Gastroesophageal sphincter (tissue), 4 donors: ENCODE measurements at places on chromosomes 6 and 20.

- no peak for ATAC-seq
Measured at GRCh38 chr6:39441986-39442385, 119.5 kb upstream of the KCNK16 start.

DNA sequence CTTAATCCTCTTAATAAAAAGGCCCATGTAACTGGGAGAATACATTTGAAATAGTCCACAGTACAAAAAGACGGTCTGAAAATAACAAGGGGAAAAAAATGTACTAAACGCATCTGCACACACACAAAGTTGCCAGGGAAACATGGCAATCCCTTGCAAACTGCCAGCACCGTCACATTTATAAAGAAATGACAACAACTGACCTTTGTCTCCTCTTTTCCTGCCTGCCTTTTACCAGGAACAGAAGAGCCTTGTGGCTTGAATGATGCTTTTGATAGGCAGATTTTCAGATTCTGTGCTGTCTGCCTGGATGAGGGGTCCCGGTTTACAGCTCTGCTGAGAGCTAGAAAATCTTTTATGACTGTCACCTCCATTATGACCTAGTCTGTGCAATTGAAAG, 308.6 kb upstream of the ZFP64 start:
- ATAC-seq: no peak

GRCh38 chr20:16260911-16261310, 312.3 kb downstream of the KIF16B start:
- no peak for ATAC-seq

DNA sequence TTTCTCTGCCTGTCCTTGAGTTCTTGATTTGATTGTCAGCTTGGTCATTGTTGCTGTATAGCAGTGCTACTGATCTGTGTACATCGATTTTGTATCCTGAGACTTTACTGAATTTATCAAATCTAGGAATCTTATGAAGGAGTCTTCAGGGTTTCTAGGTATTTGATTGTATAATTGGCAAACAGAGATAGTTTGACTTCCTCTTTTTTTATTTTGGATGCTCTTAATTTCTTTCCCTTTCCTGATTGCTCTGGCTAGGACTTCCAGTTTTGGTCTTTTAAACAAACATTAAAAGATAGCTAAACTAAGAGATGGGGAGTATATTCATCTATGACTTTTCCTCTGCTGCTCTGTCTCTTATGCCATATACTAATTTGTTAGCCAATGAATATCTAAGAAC, 62.4 kb downstream of the NCOA7 start:
- ATAC-seq: no peak

- peak; percentile 50 for ATAC-seq
Measured at GRCh38 chr6:144248476-144249301, 36.4 kb upstream of the UTRN start.

GRCh38 chr6:112851146-112851545, 504.0 kb downstream of the RFPL4B start:
- no peak for ATAC-seq

DNA sequence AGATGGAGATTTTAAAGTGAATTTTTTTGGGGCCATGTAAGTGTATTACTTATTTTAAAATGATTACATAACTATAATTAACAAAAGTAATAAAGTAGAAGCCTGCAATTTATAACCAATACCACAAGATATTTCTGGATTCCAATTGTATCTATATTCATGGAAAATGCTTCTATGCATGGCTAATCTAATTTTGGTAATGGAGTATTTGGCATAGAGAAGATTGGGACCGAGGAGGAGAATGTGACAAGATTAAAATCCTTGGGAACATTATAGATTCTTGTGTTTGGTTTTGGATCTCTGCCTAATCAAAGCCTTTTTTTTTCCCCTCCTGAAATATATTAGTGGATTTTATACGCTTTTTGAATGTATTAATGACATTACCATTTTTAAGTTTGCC, 12.9 kb upstream of the TMX4 start:
- ATAC-seq: no peak

DNA sequence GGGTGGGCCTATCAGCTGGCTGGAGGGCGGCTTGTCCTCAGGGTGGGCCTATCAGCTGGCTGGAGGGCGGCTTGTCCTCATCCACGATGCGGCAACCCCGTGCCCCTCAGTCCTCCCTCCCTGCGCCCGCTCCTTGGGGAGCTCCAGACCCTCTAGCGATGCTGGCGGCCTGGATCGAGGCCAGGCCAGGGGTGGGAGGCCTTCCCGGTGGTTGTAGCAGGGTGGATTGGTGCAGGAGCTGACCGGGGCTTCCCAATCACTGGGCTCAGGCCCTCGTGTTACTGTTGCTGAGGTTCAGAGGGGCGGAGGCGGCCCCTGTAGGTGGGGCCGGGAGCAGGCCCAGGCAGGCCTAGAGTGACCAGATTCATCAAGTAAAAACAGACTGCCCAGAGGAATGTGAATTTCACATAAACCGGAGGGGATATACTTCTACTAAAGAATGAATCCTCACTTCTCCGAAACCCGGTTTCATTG, 8.8 kb downstream of the SLC17A9 start:
- ATAC-seq: no peak

GRCh38 chr6:80548532-80548931, 442.1 kb downstream of the BCKDHB start:
- no peak for ATAC-seq

DNA sequence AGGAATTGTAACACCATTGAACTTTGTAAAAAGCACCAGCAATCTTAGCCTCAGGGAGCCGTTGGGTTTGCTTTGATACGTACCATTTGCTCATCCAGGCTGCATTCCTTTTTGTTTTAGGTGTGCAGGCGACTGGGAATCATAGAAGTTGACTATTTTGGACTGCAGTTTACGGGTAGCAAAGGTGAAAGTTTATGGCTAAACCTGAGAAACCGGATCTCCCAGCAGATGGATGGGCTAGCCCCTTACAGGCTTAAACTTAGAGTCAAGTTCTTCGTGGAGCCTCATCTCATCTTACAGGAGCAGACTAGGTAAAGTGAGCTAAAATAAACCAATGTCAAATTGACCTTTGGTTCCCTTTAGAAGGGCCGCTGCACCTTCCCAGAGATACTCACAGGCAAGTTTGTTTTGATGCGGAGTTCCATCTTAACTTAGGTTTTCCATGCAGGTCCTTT, 1.6 kb downstream of the MYLIP start:
- ATAC-seq: no peak

DNA sequence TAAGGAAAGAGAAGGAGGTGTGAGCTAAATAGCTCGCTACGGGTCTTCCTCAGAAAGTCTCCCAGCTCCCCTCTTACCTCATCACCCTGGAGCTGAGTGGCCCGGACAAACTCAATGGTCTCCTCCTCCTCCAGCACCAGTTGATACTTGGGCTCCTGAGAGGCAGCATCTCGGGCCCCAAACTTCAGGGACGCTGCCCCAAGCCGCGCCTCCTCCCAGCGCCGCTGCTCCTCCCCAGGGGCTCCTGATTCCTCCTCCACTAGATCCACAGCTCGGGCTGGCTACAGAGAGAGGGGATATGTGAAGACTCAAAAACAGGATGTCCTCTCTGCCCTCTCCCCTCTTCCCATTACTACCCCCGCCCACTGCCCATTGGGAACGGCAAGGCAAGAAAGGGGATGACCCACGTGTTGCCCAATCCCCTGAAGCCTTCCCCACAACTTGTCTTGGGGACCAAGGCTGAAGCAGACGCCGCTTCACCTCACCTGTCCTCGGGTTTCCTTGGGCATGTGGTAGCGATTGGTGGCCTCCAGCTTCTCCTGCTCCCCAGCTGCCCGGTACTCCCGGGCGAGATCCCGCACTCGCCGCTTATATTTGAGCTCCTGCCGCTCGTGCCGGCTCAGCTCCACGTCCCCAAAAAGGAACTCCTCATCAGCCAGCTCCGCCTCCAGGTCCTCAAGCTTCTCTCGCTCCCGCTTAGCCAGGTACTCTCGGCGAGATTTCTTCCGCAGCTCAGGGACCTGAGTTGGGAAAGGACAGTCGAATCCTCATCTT, 7.6 kb downstream of the DHX16 start:
- no peak for ATAC-seq

GRCh38 chr6:55756531-55757031, 118.8 kb downstream of the BMP5 start:
- ATAC-seq: peak; percentile 39

DNA sequence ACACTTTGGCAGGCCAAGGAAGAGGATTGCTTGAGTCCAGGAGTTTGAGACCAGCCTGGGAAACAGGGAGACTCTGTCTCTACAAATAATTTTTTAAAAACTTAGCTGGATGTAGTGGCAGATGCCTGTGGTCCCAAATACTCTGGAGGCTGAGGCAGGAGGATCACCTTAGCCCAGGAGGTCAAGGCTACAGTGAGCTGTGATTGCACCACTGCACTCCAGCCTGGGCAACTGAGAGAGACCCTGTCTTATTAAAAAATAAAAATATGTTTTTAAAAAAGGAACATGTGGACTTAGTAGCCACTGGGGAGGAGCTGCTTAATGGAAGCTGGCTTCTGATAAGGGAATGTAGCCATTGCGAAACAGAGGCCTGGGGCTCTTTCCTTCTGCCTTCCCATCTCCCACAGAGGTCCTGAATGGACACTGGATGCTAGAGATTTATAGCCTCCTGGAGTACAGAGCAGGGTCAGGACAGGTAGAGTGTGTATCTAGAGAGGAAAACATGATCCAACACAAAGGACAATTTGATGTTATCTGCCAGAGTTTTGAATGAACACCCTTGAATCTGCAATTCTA, 21.7 kb upstream of the GMNN start:
- no peak for ATAC-seq

GRCh38 chr6:134537146-134537555, 219.2 kb upstream of the SGK1 start:
- no peak for ATAC-seq

- ATAC-seq: no peak
Measured at GRCh38 chr6:44739181-44739580, 351.7 kb downstream of the CDC5L start.

DNA sequence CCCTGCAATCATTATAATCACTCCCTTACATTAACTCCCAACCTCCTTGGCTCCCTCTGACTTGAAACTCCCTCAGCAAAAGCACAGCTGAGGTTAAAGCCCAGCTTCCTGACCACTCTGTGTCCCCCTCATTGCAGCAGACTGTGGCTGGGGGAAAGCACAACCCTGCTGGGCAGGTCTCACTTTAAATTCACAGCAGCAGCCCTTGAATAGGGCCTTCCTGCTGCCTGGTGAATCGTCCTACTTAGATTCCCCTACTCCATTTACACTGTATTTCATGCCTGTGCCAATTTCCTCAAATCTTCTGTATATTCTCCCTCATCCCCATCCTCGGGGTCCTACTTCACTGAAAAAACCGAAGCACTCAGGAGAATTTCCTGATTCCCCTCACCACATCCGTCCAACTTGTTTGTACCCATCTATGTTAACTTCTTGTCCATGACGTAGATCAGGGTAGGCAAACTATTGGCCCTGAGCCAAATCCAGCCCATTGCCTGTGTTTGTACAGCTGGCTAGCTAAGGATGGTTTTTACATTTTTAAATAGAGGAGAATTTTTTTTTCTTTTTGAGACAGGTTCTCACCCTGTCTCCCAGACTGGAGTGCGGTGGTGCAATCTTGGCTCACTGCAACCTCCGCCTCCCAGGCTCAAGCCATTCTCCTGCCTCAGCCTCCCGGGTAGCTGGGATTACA, 31.5 kb upstream of the GCM1 start:
- ATAC-seq: no peak

GRCh38 chr6:119259027-119259426, 90.5 kb downstream of the MAN1A1 start:
- ATAC-seq: no peak

- ATAC-seq: peak; percentile 90
Measured at GRCh38 chr6:125835221-125835744, 44.5 kb downstream of the NCOA7 start.

GRCh38 chr6:35495258-35496035, 1.4 kb downstream of the TEAD3 start:
- peak; percentile 13 for ATAC-seq

DNA sequence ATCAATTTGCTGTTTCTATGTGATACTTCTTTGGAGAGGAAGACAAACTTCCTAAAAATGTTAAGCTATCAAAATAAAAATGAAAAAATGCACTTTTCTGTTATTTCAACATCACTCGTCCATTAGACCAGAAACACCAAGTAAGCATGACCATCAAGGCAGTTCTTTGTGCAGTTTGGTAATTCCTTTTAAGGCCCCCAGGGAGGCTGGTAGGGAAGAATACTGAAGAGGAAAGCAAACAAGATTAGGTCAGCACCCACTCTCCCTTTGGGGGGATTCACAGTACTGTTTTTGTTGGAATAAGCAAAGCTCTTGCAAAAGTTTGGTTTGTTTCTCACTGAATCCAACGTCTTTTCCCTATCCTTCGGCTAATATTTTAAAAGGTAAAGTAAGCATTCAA, 206.8 kb upstream of the SLC35B3 start:
- no peak for ATAC-seq

DNA sequence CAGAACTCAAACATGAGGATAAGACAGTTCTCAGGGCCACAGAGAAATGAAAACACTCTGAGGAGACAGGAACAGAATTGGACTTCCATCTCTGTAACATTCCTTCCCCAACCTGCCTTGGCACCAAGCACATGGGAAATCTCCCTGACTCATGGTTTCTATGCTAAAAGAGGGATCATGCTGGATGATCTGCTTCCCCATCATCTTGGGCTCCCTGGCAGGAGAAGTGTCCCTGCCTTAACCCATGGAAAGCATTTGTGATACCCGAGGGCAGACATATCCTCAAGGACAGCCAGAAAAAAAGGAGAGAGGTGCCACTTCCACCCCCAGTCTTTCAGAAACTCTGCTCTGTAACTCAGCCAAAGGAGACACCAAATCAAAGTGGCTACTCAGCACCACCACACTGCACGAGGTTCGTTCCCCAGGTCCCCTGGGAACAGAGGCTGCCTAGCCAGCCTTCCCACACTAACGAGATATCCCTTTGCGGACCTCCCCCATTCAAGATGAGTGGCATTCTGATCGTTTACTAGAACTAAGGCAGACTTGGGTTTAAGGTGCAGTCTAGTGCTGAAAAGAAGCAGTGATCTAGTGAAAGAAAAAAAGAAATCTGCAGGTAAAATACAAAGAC, 34.8 kb downstream of the BLOC1S5 start:
- ATAC-seq: no peak

DNA sequence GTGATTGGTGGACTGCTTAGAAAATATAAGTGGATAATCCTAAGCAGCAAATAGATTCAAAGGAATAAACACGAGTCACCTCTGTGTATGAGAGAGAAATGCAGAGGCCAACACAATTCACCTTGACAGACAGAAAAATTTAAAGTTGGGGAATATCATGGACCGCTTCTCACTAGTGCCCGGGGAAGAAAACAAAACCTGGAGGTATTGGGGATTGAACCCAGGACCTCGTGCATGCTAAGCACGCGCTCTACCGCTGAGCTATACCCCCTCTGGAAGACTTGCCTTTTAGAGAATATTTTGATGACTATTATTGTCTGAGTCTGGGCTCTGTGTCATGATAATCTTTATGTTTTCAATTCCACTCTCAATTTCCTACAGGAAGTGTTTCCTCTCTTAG, 111.9 kb downstream of the TRIM27 start:
- no peak for ATAC-seq
